ENCODE measurements at places on chromosomes 11 and 22. TPM values are rescaled to one million over a fixed set of nuclear protein-coding genes. Genes with fewer than 3 reads are reported as not detected.

Gene TRIM48
- total RNA-seq = not detected

DNA sequence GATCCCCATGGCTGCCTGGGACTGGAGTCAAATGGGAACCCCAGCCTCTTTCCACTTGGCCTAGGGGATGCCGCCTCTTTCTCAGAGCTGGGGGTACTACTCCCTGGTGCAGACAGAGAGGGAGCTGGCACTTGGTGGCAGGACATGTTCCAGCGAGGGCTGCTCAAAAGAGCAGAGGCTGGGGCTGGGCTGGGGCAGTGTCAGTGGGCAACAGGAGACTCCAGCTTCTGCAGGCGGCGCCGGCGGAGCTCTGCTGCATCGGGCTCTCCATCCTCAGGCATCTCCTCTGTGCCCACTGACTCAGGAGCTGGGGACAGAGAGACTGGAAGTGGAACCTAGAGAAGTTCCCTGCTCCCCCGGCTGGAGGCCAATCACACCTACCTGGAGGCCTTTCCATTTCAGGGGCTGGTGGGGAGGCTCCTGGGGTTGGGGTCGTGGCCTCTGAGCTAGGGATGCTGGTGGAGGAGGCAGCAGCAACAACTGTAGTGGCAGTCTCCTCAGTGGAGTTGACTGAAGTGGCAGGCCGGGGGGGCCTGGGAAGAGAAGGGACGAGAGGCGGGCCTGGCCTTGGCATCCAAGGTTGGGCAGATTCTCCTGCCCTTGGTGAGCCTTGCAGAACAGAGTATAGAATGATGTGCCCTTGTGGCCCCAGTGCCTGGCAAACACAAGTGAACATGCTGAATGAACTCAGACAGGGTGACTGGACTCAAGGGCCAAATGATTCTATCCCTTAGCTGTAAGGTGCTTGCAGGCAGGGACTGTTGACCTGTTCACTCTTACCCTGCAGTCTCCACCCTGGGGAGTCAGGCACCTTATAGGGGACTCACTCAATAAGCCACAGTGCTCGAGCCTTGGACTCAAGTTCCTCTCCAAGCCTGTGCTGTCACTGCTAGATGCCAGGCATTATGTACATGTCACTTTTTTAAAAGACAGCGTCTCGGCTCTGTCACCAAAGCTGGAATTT, 5.9 kb downstream of the SYVN1 start:
- no peak for DNase-seq

GRCh38 chr11:105781807-105782206, 171.9 kb downstream of the GRIA4 start:
- DNase-seq = no peak

DNA sequence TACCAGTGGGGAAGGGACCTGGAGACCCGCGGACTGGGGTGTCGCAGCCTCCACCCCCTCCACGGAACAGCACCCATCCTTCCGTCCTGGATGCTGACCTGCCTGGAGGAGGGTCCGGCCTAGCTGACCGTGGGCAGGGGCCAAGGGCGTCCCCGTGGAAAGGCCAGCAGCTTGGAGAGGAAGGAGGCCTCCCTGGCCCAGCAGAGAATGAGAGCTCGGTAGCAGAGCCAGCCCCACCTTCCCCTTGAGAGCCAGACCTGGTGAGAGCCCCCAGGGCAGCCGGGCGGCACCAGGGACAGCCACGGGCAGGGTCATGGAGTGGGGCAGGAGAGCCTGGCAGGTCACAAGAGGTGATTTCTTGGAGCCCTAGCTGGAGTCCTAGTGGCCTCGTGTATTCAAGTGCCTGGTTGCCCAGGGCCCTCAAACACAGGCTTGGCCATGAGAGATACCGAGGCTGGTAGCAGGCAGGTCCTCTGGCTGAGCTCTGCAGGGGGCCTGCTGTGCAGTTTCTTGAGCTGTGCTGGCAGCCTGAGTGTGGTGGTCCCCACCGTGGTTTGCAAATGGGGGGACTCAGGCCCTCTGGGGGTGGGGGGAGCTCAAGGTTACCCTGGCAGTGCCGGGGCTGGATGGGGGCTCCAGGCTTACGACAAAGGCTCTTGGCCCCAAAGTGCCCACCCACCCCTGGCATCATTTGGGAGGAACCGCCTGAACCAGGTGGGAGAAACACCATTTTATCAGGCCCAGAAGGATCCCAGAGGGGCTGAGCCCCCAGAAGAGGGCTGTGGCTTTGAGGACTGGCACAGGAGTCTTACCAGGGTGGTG, 7.6 kb downstream of the TSPAN32 start:
- DNase-seq = no peak

DNA sequence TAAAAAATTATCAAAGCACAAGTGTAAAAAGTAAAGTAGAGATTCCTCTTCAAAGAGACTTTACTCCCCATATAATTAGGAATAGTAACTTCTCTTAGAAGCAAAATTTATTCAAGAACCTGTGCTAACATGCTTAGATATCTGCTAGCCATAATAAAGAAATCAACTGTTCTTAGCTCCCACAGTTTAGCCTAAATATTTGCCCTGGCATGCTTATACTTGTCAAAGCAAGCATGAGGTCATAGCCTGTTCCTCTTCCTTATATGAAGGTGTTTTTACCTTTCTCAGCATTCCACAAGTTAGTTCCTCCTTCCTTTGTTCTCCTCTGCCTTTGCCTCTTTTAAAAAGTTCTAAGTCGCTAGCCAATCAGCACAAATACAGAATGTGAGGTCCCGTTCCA, 30.3 kb downstream of the RIC3 start:
- peak; percentile 45 for DNase-seq

DNA sequence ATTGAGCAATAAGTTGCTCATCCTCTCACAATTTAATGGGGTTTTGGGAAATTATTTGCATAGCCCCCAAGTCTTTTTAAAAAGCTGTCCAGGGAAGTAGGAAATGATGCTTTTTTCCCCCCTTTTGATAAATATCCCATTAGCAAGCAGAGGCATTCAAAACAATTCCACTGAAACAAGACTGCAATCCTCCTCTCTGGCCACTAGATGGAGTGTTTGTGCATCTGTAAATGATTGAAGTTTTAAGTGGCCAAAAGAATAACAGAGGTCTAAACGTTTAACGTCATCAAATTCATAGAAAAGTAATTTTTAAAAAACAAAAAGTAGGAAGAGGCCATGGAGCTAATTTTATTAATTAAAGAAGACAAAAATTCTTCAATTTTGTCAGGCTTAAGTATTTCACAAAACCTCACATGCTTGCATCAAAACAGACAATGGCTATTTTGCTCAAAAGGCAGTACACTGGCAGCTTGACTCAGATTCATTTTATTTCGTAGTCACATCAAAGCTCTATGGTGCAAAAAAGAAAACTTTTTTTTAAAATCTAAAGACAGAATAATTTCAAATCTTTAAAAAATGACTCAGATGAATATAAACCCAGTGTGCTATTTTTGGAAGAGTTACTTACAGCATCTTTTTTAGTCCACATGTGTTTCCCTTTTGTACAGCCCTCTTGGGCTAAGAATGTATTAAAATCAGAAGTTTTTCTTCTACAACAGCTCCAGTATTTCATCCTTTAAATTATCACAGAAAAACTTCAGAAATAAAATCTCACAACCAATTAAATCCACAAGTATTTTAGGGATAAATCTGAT, 17.8 kb downstream of the CHORDC1 start:
- DNase-seq = no peak
